HuH-7 (cell line): ENCODE measurements at places on chromosomes 3 and 15.
A peak's percentile ranks its signal among the peaks of the same experiment; 100 is the strongest.

DNA sequence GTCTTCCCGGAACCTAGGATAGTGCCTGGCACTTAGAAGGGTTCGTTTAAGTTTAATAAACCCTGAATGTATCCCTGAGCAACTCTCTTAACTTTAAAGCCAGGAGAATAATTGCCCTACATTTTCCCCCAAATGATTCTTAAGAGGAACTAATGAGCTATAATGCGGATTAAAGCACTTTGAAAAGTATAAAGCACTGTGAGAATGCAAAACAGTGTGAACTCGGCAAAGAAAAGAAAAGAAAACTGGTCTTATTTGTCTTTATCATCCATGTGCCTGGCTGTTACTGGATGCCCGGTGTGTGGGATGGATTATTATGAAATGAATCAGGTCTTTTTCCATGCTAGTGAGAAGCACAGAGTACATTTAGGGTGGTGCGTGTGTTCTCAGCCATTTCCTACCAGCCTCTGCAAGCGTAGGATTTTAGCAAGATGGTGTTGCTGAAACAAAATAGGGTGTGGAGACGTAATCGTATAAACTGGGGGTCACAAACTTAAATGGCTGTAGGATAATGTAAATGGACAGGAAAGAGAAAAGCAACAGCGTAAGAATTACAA is 983 bp downstream of the KBTBD12 start:
- DNase-seq, result no peak

DNA sequence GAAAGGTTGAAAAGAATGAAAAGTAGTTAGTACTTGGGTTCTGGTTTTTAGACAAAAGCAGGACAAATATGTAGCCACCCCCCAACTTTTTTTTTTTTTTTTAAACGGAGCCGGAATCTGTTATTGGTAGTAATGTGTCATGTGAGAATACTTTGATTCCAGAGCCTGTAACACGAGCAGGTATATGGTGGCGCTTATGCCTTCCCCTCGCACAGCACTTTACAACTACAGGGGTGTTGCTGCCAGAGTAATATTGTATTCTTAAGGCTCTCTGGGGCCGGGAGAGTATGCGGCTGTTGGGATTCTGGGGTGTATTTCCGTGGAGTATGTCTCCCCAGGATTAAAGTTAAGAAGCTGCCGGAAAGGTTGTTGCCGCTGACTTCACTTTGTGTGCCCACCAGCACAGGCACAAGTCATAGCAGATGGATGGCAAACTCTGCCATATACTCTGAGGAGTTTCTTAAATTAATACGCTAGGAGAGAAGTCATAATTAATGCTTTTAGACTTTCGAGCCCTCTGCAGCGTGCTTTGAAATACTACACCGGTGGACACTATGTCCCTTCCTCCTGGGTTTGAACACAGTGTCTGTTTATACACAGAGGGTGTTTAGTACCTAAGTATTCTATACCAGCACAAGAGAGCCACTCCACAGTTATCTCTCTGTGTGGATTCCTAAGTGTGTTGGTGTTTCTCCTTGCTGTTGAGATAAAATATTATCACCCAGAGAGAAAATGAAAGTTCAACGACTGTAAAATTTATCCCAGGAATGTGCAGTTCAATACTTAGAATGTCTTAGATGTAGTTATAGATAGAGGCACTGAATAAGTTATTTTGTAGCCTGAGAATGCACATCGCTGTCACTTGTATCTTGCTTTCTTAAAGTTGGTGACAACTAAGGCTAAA is 1.4 kb downstream of the MBNL1 start:
- no peak for DNase-seq

DNA sequence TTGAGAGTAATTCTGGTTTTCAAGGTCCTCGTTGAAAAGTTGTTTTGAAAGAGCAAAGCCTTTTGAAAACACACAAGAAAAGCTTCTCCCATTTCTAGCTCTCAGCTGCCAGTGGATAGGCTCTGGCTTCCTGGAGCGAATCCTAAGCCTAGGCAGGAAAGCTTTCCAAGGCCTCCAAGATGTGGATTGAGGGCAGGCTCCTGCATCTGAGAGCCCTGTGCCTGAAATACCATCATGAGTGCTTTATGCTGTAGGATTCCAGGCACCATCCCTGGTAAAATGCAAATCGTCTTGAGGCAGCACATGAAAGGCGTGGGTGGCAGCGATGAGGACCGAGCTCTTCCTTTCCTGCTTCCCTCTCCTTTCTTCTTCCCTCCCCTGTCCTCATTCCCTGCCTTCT is 60.7 kb upstream of the CORO2B start:
- DNase-seq, result no peak

- DNase-seq, result no peak
Observed at GRCh38 chr3:160992712-160993111, 112.4 kb downstream of the B3GALNT1 start.

DNA sequence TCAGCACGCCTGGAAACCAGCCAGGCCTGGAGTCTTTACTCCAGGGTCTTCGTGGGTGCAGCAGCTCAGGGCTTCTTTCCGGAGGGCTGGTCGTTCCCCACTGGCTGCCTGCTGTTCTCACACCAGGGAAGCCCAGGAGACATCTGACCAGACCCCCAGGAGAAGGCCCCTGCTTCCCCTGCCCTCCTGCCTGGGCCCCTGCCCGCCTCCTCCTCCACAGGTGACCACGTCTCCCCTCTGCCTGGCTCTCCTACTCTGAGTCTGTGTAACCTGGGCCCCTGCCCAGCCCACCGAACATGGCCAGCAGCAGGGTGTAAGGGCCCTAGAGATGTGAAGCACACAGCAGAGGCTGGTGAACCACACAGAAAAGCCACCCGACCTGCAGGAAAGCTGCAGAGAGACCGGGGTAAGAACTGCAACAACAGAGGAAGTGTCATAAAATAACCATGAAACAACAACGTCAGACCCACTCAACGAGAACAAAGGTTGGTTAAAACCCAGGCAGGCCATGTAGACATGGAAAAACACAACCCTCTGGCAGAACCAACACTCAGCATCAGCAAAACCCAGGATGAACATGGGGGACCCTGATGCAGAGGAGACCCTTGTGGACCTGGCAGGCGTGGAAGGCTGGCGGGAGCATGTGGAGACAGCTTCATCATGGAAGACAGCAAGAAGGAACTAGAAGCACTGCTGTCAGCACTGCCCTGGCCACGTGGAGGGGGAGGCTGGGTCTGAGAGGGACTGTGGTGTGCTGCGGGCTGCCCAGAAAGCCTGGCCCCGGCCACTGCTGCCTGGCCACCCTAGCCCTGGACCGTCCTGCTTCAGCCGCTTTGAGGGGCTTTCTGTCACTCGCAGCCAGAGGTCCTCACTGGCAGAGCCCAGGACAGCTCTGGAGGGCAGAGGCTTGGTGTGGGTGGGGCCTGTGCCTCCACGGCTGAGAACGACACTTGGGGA is 20.4 kb downstream of the UROC1 start:
- no peak for DNase-seq

DNA sequence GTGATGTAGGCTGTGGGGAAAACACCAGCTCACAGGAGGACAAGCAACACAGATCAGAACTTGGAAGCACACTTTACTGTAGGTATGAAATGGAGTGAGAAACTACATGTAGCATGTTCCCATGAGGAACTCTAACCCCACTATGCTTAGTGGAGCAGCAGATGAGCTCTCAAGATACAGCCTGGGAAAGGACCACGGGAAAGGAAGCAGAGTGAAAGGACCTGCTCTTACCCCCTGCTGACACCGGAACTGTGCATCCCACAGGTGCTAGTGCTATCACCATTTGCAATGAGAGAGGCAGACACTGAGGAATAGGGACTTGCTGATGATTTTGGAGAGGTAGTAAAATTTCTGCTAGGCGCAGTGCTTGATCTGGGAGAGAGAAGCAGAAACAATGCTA is 28.6 kb downstream of the USP4 start:
- no peak for DNase-seq

DNA sequence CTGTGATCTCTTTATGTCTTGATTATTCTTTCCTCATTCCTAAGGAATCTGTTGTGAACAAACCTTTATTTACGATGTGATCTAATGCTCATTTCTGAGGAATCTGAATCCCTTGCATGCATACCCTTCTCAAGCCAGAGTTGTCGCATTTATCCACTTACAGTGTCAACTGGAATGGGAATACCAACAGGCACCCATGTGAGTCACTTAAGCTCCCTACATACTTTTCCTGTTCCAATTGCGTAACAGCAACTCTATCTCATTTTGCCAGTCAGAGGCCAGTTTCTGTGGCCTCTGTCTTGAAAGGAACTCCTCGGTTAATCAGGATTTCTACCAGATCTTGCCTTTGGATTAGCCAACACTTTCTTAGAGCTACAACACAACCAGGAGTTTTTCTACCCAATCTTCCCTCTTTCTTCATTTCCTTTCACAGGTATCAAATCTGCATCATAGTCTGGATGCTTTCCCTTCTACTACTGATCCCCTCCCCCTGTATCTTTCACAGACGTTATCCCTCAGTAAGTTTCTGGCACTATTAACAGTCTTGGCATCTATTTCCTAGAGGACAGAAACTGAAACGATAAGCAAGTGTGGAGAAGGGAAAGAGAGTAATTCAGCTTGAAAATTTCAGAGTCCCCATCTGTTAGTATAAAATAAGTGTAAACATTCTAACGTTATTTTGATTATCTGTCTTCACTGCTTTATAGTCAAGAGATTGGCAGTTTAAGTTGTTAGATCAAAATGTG is 66.8 kb upstream of the BCHE start:
- DNase-seq, result no peak

DNA sequence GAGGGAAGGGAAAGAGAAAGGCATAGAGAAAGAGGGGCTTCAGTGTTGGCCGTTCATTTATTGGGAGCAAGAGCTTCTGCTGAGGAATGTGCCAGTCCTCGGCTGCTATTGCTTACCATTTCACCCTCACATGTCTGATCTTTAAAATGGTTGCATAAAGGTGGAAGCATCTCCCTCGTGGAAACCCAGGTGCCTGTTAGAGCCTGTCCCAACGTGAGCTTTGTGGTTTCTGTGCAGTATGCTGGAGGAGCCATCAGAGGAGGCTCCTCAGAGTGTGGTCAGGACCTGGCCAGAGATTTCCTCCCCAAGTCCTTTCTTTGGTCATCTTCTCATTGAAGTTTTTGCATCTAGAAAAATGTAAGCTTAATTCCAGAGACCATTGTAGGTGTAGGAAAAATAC is 34.4 kb downstream of the PSMD6 start:
- no peak for DNase-seq

DNA sequence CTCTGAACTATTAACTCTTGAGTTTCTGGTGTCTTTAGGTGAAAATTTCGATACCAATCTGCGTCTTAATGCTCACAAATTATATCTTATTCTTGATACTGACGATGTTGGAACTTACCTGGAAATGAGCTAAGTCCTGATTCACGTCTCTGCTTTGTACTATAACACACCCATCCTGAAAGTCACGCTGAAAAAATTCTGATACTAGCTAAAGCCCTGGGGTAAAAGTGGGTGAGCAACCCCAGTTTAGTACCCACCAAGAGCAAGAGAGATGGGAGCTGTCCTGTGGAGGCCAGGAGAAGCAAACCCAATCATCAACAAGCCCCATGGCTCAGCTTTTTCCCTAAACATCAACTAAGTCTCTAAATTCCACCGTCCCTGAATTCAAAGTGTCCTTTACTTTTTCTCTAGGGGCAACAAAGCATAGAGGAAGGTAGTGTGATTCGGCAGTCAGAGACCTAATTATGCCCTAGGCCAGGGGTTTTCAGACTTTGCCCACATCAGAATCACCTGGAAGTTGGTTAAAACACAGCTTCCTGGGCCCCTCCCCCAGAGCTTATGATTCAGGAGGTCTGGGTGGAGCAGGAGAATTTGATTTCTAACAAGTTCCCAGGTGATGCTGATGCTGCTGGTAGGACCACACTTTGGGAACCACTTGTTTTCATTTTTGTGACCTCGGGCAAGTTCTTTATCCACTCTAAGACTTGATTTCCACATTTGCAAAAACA is 90.2 kb downstream of the OSBPL10 start:
- no peak for DNase-seq

- peak; percentile 46 for DNase-seq
Observed at GRCh38 chr3:52088445-52089367, 32.3 kb upstream of the DUSP7 start.

GRCh38 chr3:130626049-130626448 is 109.1 kb downstream of the COL6A6 start:
- DNase-seq, result no peak

- no peak for DNase-seq
Observed at GRCh38 chr15:85312486-85312885, 67.9 kb upstream of the AKAP13 start.

- DNase-seq, result no peak
Observed at GRCh38 chr3:55000546-55000945, 72.7 kb upstream of the LRTM1 start.

- no peak for DNase-seq
Observed at GRCh38 chr15:98567951-98568350, 80.4 kb upstream of the IGF1R start.

DNA sequence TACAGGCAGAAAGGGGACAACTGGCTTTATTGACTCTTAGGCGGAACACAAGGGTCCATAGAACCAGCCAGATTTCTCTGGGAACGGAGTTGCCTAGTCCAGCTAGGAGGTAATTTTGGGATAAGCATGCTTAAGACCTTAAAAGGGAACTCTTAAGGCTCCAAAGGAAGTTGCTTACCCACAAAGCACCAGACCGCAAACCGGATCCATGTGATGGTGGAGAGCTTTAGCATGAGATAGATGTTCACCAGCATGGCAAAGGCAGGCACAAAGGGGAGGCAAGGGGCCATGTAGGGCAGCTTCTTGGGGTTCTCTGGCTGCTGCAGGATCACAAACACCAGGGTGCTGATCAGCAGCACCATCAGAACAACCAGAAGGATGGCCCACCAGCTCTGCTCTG is 61.4 kb downstream of the CLDN11 start:
- DNase-seq, result no peak

DNA sequence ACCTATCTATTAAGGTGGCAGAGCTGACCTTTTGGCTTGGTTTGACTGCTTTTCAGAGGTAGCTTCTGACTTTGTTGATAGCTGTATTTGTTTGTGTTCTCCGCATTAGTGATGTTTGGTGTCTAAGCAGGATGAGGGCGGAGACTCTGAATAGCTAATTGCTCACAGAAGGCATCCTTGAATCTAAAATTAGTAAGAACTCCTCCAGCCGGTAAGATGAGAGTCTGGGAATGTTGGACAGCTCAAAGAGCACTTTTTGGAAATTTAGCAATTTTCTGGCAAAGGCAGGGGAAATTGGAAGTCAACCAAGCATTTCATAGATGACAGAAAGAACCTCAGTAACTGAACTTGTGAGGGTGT is 174.1 kb downstream of the KLHL25 start:
- DNase-seq, result no peak

DNA sequence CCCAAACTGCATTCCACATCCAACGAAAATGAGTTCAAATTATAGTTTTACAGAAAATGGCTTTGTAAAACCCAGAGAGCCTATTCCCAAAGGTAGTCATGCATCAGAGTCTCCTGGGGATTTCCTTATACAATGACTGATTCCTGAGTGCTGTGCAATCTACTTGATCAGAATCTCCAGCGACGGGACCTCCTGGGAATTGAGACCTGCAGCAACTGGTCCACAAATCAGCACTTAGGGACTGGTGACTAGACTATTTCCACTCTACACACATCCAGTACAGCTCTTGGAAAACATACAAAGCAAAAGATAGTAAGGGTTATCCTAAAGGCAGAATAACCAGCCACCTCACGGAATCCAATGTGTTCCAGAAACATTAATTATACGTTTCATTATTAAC is 871.0 kb upstream of the CFAP20DC start:
- DNase-seq, result no peak
